ENCODE measurements at places on chromosomes 2 and 18.

DNA sequence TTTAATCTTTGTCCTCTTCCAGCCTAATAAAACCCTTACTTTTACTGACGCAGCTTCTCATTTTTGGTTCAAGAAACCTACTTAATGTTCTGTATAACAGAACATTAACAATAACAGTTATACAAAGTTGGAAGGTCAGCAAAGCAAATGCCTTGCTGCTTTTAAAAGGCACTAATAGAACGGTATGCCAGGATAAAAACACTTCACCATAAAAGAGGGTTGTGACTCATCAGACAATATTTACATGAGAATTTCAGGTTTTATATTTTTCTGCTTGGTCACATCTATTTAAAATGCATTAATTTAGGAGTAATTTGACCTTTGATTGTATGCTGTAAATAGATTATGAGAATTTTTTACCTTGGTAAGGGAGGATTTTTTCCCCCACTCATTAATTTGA is 3.0 kb downstream of the KLHL41 start:
- DNase-seq: peak; percentile 39

DNA sequence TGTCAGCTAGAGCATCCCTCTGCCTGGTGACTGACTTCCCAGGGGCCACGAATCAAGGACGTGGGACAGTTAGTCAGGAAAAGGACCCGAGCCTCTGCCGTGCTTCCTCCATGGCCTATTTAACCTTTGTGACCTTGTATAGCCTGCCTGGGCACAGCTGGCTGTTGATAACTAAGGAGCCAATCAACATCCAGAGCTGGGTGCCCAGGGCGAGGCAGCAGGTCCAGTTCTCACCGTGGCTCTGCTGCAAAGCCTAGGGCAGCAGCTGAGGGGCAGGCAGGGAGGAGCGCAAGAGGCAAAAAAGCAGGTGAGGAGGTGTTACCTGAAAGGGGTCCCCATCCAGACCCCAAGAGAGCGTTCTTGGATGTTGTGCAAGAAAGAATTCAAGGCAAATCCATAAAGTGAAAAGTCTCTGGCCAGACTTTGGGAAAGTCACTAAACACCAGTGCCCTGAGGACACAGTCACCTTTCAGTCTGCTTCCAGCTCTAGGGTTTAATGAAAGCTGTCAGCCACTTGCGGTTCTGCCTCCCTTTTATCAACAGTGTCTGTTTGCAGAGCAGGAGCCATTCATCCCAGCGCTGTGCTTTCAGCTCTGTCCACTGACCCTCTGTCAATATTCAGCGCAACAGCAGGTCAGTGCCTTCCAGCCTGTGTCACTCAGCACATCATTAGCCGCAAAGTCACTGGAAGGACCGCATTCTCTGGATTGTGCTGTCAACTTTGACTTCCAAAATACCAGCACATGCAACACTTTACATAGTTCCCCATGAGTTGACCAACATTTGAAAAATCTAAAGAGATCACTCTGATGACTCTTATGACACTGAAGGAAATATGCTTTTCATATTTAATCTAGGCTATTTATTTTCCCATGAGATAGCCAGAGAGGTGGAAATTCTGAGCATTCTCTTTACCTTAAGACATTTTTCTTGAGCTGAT is 38.6 kb upstream of the ASAP2 start:
- no peak for DNase-seq

DNA sequence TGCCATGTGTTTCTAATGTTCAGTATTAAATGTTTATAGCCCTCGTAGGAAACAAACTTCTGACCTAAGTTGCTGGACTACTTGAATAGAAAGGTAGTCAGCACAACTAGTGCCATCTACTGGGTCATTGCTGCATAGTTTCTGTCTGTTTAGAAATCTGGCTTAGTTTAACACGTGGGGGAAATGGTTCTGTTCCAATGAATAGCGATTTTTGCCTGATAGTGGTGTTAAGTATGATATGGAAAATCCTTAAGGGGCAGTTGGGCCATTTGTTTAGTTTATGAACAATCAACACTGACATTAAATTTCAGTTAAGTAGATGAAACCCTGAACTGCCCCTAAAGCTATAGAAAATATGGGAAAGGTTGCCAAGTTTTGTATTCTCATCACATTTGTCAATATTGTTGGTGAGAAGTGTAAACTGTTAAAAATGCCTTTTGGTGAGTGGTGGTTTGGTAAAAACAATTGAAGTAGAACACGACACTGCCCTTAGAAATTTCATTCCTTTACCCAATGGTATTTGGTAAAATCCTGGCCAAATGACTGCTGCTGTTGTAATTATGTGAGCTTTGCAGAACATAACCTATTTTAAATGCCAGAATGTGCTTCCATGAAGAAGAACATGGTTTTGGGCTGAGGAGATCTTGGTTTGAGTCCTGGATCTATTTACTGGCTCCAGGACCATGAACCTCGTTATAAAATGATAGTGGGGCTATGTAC is 13.2 kb downstream of the NABP1 start:
- DNase-seq: peak; percentile 86

DNA sequence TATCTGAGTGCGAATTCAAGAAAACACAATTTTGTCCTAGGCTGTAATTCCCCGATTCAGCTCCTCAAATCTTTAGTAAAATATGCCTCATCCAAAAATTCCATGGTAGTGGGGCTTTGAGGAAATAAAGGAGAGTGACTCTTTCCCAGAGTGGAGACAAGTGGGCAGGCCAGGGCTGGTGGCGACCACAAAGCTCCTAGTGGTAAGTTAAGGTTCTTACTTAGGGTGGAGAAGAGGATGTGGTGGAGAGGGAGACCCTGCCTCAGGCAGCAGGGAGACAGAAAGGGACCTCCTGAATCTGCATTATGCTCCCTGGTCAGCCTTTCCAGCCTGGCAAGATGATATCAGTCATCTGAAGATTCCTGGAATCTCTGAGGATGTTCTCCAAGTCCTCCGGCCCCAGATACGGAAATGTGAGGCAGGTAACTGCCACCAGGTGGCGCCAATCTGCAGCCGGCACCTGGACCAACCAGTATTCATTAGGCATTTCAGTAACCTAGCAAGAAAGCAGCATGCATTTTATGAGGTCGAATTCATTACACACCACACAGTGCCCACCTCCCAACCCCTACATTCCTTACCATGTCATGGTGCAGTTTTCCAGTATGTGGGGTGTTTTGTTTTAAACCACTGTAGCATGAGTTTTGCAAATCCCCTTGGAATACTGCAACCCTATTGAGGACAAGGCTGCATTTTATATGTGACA is 106.4 kb downstream of the POLE4 start:
- peak; percentile 55 for DNase-seq

- DNase-seq: no peak
These were observed 64.5 kb downstream of the OSBPL1A start for GRCh38 chr18:24333084-24333483.

DNA sequence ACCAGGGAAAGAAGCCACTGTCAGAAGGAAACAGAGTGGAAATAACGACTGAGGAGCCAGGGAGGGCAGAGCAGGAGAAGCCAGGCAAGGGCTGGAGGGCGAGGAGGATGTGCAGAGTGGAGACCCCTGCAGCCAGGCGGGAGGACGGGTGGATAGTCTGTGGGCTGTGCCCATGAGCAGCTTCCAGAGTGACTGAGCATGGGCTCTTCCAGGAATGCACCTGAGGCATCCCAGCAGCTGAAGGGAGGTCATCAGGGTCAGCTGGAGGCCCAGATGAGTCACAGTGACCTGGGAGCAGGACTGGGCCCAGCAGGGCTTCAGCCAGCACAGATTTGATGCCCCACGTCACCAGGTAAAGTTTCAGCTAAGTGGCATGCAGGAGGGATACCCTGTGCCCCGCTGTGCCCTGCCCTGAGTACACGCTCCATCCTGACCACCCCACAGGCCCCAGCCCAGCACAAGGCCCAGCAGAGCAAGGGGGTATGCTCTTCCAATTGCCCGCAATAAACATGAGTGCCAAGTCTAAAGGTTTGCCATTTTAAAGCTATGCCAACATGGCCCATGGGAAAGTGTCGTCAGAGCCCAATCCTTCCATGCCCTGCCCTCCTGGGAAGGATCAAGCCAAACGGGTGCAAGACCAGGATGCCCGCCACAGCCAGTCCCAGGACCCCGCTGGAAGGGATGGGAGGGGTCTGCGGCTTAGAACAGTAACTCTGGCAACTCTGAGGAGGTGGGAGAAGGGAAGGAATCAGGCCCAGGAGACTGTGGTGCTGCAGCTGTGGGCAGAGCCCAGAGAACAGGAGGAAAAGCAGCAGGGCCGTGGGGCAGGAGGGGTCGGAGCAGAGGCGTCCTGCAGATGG is 85.7 kb downstream of the SEPTIN10 start:
- no peak for DNase-seq

Data from bronchial epithelial cell (primary cell).